ENCODE measurements at places on chromosomes 3 and 15. TPM values are rescaled to one million over a fixed set of nuclear protein-coding genes. Genes with fewer than 3 reads are reported as not detected.

DNA sequence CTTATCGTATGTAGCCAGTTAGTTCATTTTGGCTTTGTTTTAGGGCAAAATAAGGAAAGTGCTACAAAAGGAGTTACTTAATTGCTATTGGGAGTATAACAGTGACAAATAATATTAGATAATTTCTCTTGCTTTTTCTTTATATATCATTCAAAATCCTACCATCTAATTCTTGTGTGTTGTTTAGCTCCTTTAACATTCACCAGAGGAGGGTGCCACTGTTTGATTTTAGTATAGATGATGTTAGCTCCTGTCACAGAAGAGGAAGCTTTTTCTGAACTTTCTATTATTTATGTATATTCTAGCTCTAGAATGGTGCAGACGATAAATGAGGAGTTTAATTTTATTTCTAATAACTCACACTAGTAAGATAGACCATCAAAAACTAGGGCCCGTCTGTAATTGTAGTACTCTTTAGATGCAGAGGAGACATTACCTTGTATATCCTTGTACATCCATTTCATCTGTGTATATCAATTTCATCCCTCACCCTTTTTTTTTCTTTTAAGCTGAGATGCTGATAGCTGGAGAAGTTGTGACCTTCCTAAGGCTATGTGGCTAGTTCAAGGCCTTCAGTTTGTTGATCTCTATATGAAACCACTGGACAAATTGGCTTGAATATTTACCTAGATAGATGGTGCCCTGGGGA is 3.0 kb downstream of the PPM1L start:
- no peak for DNase-seq

DNA sequence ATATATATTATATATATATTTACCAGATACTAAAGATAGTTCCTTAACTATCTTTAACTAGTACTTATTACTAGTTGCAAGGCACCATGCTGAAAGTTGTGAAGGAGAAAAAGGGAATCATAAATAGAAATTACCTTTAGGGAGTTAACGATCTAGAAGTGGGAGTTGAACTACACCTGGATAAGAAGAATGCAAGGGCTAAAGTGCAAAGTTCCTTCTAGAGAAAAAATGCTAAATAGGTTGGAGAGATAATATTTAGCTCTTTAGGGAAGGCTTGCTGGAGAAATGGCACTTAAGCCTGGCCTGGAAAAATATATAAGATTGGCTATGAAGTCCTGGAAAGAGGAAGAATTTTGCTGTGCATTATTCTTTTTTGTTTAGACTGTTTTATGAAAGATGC is 130.6 kb upstream of the IGSF10 start:
- DNase-seq = no peak

GRCh38 chr3:89113893-89114840 is 6.7 kb downstream of the EPHA3 start:
- no peak for DNase-seq

DNA sequence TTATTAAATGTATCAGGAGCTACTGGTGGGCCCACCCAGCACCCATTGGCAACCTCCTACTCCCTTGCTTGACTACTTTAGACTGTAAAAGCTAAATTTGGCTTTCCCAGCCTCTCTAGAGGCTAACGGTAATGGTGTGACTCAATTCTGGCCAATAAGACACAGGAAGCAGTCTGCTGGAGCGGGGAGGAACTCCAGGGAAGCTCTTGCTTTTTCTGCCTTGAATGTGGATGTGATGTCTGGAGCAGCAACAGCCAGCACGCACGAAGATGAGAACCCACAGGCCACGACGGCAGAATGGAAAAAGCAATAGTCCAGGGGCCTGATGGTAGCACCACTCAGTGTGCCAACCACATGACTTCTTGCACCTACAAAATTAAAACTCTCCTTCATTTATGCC is 39.9 kb downstream of the RAB6B start:
- no peak for DNase-seq

- no peak for DNase-seq
Observed at GRCh38 chr3:160210799-160211221, 14.4 kb upstream of the C3orf80 start.

The ADIPOQ gene
- not detected for total RNA-seq

The ARHGEF3 gene
- total RNA-seq = 94.0 TPM

The KCNMB2 gene
- not detected for total RNA-seq

The PLS1 gene
- 4.5 TPM for total RNA-seq

Measured in activated CD8-positive, alpha-beta memory T cell treated with anti-CD3 and anti-CD28 coated beads, Interleukin-2, amount 10 ng/mL, durations not matched to agents 7 days and 5 days (primary cell).